Cortex of kidney (tissue), 1 donor: ENCODE measurements at places on chromosomes 1 and 21.

DNA sequence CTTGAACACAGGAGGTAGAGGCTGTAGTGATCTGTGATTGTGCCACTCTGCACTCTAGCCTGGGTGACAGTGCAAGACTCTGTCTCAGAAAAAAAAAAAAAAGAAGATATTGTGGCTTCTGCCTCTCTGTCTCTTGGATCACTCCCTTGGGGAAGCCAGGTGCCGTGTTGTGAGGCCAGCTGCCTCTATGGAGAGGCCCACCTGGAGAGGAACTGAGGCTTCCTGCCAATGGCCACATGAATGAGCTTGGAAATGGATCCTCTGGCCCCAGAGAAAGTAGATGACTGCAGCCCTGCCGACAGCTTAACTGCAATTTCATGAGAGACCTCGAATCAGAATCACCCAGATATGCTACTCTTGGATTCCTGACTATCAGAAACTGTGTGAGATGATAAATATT lies 19.7 kb upstream of the AK2 start:
- no peak for DNase-seq

GRCh38 chr1:160681066-160681890 lies 30.3 kb downstream of the CD48 start:
- DNase-seq: no peak

- no peak for DNase-seq
These were observed 7.6 kb downstream of the DENND2D start for GRCh38 chr1:111192658-111193519.

DNA sequence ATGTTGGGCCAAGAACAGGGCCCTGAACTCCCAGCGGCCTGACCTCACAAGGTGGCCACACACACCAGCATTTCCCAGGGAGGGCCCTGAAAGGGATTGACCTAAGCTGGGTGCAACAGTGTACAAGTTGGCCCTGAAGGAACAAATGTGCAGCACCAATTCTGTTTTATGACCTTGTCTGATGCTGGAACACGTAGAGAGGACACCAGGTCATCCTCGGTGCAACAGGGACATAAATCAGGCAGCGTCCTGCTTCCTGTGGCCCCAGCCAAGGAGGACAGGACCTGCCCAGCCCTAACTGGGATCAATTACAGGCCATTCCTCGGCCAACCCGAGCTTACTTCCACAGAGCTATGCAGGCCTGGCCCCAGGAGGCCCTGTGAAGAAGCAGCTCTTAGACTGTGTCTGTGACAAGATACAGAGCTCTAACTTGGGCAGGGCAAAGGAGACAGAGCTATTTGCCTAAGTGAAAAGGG lies 12.8 kb upstream of the PHC2 start:
- DNase-seq: no peak
